Right renal pelvis (tissue), 4 donors: ENCODE measurements at places on chromosomes 4 and X.

GRCh38 chrX:43718546-43718945, 62.4 kb downstream of the MAOA start:
- no peak for DNase-seq

DNA sequence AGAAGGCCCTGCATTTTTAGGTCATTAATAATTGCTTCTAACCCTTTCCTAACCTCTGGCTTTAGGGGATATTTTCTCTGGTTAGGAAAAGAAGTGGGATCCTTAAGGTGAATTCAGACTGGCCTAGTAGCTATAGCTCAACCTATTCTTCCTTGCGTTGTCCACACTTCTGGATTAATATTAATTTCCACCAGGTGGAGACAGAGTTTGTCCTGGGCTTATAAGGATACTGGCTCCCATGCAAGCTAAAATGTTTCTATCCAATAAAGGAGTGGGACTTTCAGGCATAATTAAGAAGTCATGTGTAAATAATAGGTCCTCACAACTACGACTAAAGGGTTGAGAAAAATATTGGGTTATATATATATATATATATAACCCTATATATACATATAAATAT, 860.0 kb upstream of the POU3F4 start:
- DNase-seq: no peak

DNA sequence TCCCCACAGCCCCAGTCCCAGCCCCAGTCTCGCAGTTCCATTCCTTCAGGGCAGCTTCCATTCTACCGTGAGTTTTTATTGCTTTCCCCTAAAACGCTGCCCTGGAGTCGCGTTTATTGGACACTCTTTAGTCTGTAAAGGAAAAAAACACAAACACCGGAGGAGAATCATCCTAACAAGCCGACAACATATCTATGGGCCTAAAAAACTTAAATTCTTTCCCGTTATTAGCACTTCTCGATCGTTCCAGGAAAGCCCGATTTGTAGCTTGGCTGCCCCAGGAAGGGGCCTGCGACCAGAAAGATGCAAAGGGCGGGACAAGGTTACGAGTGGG, 178.5 kb downstream of the CBR4 start:
- peak; percentile 37 for DNase-seq

GRCh38 chr4:145709336-145709735, 29.4 kb downstream of the C4orf51 start:
- no peak for DNase-seq

DNA sequence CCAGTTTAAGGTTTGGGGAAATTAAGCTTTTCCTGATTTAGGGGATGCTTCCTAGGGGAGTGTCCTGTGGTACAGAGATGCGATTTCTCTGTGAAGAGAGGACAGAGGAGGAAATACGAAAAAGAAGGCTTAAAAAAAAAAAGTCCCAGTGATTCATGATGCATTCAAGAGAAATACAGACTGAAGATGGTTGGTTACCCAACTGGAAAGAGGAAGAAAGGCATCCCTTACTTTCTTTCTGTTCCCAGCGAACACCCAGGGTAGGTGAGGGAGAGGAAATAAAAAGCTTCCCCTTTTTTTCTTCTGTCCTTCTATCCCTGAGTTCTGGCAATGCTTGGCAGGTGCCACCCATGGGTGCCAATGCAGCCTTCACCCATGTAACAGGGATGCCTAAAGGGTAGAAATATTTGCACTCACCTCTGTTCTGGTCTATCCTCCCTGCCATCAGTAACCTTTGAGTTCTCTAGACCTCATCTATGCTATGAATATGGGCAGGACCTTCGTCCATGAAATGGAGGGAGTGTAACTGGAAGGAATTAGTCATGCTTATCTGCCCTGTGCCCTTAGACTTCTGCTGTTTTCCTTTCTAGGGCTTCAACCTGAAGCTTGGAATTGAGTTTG, 230.1 kb upstream of the GALNTL6 start:
- DNase-seq: no peak

DNA sequence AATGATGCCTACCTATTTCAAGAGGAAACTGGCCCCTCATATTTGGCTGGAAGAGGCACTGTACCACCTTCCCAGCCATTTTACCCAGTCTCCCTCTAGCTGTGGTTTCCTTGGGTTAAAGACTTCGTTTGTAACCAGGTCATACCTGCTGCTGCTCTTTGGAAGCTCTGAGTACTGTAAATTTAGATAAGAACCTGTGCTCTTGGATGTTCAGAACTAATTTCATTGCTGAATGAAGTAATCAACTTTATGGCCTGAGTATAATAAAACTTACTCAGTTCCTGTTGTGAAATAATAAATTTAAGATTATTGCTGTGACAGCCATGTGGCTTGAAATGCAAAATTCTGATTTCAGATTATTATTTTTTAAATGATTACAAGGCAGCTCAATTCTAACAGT, 12.2 kb downstream of the MTTP start:
- DNase-seq: no peak

GRCh38 chr4:15525080-15525479, 55.4 kb downstream of the CC2D2A start:
- DNase-seq: no peak
